ENCODE measurements at places on chromosomes 4 and X. TPM values are rescaled to one million over a fixed set of nuclear protein-coding genes. Genes with fewer than 3 reads are reported as not detected.

GRCh38 chrX:71996136-71996535, 85.5 kb downstream of the NHSL2 start:
- DNase-seq = no peak

- DNase-seq = no peak
Measured at GRCh38 chr4:71338846-71339593, at the start of gene SLC4A4. SLC4A4 (plus strand) TSS chr4:71339020.

DNA sequence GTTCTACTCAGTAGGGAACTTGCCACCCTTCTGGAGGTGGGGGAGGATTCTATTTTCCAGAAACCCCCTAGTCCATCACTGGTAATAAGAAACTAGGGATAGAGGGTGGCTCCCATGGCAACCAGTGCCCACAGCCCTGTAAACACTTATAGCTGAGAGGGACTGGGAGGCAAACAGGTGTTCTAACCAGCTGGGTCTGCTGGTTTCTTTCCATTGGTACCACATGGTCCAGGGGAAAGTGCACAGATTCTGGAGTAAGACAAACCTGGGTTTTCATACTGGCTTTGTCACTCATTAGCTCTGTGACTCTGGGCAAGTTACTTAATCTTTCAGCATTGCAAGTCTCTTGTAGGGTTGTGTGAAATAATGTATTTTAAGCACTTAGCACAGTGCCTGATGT, 26.9 kb downstream of the IGSF1 start:
- no peak for DNase-seq

DNA sequence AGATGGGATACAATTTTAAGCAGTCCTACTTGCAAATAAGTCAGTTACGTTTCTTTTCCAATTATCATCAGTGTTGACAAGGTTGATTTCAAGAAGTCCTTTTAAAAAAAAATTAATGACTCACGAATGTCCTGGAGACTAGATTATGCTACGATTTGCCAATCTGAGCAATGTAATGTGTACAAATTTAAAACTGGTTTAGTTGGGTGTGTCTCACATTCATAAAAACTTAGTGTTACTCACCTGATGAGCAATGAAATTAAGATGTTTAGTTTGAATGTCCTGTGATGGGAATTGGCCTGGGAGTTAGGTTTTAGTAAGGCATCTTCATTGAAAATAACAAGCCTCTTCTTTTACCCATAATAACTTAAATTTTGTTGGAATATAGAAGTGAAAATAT, 136.7 kb upstream of the POF1B start:
- no peak for DNase-seq

- no peak for DNase-seq
Measured at GRCh38 chr4:149531861-149532260, 283.8 kb downstream of the IQCM start.

DNA sequence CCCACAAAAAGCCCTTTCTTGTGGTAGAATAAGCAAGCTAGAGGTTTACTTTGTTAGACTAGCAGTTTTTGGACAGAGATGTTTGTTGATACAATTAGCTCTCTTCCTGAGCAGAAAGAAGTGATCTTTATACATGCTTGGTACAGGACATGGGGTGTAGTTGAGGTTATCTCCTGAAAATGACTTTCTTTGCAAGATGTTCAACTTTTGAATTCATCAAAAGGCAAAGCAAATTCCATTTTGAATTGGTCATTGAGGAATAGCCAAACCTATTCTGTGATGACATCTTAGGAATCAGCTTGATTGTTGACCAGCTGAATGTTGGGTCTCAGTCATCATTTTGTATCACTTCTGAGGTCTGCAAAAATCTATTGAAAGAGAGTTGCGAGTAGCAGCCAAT, 3.8 kb downstream of the CPE start:
- no peak for DNase-seq

CASK gene
- total RNA-seq = 12.9 TPM

AFF2 gene
- total RNA-seq = 0.26 TPM

C1QTNF7 gene
- not detected for total RNA-seq

SHROOM2 gene
- total RNA-seq = 5.1 TPM
